ENCODE measurements at places on chromosomes 7 and 10.

DNA sequence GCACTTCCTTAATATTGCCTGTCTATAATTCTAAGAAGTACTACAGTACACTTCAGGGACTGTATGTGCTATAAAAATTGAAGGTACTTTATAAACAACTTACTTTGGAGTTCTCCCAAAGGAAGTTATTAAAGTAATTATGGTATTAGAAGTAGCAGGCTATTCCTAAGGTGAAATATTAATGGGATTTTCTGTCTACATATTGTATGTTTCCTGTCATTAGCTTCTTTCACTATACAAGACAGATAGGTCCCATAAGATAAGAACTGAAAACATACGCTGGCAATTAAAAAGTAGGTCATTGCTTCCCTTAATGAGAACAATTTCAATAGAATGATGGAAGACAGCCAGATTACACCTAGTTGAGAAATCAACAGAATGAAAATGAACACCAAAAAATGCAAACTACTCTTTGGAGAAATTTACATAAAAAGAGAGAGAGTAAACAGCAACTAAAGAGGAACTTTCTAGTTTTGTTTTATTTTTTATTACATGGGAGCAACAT lies 147.0 kb downstream of the HBP1 start:
- DNase-seq = no peak

- DNase-seq = peak; percentile 36
Measured at GRCh38 chr10:60203993-60204618, 185.6 kb downstream of the ANK3 start.

DNA sequence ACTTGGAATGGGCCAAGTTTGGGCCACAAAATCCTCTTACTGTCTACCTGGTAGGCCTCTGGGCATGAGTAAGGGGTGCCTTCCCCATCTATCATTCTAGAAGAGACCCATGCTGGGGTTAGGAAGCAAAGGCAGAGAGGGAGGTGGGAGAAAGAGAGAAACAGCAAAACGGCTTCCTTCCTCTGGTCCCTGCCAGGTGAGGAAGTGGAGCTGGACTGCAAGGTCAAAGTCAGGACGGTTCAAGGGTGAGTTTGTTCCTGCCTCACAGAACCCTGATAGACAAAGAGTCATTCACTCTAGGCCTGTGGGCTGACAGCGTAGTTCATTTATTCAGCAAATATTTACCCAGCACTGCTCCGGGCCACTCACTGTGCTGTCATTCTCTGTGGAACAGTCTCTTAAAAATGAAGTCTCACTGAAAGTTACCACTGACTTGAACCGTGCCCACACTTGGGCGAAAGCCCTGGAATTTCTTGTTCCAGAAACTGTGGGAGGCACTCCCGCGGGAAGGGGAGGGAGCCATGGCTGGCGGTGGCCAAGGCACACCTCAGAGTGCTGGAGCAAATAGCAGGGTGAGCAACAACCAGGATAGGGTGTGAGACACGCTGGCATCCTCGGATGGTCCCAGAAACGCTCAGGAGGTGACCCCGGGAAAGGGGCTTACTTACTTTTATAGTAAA lies 26.2 kb upstream of the ECHDC3 start:
- no peak for DNase-seq

GRCh38 chr10:69318867-69319727 lies 40.8 kb downstream of the HK1 start:
- DNase-seq = peak; percentile 68

- no peak for DNase-seq
Measured at GRCh38 chr10:104472957-104473745, 119.5 kb downstream of the CFAP58 start.

GRCh38 chr7:37069336-37069735 lies 345.0 kb upstream of the AOAH start:
- DNase-seq = no peak

GRCh38 chr7:150378115-150378852 lies 846 bp upstream of the ZNF775 start:
- DNase-seq = peak; percentile 63

- DNase-seq = no peak
Measured at GRCh38 chr7:130272381-130273080, 5.9 kb downstream of the CPA2 start.

- peak; percentile 14 for DNase-seq
Measured at GRCh38 chr7:145219461-145219860, 383.6 kb upstream of the TPK1 start.

DNA sequence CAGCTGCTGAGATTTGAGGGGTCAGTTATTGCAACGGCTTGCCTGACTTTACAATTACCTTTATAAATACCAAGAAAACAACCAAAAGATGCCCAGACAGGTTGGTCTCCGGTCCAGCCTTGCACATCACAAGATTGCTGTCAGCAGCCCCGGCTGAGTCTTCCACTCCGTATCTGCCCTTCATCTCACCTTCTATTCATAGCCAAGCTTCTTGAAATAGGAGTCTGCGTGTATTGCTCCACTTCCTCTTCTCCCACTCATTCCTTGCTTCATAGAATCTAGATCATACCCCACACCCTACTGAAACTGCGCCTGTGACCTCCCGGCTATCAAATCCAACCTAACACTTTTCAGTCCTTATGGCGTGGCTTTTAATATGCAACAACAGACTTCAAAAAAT lies 31.1 kb upstream of the USP6NL start:
- no peak for DNase-seq

DNA sequence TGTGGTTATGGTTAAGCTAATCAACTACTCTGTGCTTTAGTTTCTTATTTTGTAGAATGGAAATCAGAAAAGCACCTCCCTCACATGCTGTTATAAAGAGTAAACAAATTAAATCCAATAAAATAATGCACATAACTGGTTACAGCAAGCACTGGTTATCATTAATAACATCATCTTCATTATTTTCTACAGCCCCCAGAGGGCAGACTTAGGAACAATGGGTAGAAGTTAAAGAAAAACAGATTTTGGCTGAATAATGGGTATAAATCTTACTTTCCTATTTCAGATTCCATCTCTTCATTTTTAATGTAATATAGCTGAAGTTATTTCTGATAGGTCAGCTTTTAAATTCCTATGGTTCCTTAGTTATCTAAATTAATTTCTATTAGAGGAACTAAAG lies 126.5 kb downstream of the DOCK4 start:
- peak; percentile 37 for DNase-seq

GRCh38 chr7:87213811-87214210 lies 5.7 kb downstream of the TMEM243 start:
- DNase-seq = no peak

GRCh38 chr10:20953120-20953519 lies 56.0 kb upstream of the NEBL start:
- DNase-seq = no peak

GRCh38 chr7:132828502-132828901 lies 252.2 kb upstream of the PLXNA4 start:
- DNase-seq = no peak

GRCh38 chr10:37860494-37861190 lies 3.2 kb upstream of the ZNF248 start:
- peak; percentile 63 for DNase-seq

- no peak for DNase-seq
Measured at GRCh38 chr10:78528749-78529204, 495.1 kb downstream of the RPS24 start.

Data from iris pigment epithelial cell (primary cell).